ENCODE measurements at places on chromosomes 12 and 14.

DNA sequence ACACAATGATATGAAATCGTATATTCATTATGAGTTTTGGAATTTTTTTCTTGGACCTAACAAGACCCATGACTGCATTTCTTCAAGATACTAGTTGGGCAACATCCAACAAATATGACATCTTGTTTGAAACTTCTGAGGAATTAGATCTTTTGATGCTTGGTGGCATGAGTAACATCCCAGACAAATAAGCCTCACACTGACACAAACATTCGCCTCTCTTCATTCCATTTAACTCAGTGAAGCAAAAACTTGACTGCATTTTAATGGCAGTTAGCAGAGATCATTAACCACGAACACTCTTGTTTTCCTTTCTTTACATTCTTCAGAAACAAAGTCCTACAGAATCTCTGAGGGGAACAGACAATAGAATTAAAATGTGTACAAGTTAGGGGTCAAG lies 758.3 kb downstream of the C12orf50 start:
- no peak for DNase-seq

- no peak for DNase-seq
Measured at GRCh38 chr14:68131907-68132306, 312.3 kb downstream of the RAD51B start.

- DNase-seq, result peak; percentile 24
Measured at GRCh38 chr12:8948701-8949341, 624 bp downstream of the M6PR start.

- no peak for DNase-seq
Measured at GRCh38 chr12:54959291-54960018, 25.1 kb downstream of the TESPA1 start.
